ENCODE measurements at places on chromosomes 12 and 14.

DNA sequence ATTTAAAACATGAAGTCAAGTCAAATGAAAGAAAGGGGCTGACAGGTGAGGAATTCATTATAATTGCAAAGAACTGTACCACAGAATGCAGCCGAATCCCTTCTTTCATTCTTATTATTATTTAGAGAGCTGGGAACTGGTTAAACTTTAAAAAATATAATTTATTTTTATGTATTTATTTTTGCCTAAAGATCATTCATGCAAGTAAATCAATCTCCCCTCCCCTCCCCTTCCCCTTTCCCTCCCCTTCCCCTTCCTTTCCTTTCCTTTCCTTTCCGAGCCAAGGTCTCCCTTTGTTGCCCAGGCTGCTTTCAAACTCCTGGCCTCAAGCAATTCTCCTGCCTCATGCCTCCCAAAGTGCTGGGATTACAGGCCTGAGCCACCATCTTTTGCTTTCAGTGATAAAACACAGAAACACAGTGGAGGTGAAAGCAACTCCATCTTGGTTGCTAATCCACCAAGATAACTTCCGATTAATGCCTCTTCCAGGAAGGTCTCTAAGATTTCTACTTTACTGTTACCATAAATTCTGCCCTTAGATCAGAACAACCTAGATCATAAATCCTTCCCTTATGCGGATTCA, 6.0 kb upstream of the UBC start:
- DNase-seq = no peak

GRCh38 chr12:110431957-110432587, 18.1 kb downstream of the ARPC3 start:
- DNase-seq = no peak

DNA sequence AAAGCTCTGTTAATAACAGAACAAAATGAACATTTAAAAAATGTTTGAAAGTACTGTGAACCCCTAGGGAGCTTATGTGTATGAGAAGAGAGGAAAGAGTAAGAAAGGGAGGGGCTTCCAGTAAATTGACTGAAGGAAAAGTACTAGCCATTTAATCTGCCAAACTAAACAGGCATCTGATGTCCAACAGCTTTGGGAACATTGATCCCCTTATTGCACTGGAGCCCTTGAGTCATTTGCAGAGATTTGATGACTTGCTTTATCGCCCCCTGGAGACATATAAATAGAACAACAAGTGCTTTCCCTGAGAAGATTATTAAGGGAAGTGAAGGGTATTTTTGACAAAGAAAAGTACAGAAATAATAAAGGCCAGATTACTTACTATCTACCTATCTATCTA, 319.3 kb upstream of the NOVA1 start:
- DNase-seq = no peak

DNA sequence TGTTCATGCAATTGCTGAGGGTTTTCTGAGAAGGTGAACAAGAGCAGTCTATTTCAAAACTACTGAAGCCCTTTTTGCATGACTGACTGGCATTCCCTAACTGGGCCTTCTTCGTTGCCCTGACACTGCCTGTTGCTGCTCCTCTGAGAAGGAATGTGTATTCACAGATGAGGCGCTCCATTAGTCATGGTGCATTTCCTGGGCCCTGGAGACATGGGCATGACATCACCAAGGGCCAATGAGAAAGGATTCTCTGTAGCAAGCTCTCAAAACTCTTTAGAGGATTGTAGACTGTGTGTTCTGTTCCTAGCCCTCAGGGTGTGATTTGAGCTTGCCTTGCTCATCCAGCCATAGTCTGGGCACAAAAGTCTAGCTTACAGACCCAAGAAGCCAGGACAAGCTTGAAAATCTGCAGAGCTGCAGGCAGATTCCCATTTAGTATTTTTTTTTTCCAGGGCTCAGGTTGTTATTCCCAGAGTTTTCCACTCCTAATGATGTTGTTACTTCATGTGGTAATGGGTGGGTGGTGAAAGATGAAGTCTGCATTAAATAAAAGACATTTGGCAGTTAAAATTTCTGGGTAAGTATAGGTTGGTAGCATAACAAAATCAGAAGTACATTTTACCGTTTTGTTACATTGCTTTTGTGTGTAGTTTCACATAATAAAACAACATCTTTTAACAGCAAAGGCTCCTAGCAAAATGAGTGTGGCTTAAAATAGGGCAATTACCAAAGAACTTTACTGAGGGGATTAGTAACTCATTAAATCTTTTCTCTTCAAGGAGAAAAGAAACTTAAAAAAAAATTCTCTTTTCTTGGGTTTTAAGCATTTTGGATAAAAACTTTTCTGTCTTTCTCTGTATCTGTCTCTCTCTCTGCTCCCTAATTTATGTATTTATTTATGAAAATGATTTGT, 318.4 kb downstream of the RAD51B start:
- peak; percentile 92 for DNase-seq

DNA sequence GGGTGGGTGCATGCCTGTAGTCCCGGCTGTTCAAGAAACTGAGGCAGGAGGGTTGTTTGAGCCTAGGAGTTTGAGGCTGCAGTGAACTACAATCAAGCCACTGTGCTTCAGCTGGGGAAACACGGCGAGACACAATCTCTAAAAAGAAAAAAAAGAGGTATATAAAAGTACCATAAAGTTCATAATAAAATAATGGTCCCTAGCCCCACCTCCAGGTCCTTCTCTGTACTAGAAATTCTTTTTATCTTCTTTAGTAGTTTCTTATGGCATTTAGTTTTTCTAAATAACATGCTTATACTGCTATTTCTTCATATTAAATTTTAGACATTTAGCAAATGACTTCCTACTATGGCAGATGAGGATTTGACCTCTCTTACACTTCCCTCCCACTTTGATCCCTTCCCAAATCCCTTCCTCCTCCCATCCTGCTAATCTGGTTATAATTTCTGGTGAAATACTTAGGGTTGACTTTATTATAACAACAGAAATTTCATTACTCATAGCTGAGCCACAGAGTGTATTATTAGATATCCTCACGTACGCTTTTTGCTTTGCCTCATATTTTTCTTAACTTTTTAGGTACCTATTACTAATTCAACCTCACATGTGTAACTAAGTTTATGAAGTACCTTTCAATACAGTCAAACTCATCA, 94.7 kb downstream of the SLC41A2 start:
- no peak for DNase-seq

DNA sequence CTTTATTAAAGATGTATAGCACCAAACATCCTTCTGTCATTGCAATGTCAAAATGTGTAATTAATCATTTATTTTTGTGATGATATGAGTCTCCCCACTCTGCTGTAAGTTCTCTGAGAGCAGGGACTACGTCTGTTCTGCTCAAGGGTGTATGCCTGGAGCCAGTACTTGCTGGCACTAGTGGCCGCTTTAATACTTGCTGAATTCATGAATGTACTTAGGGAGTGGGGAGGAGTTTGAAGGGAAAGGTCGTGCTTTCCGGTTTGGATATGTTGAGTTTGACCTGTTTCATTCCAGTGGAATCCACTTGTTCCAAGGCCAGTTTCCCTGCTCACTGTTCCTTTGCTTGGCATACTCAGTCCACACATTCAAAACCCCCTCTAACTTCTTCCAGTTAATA, 1.9 kb upstream of the DCAF5 start:
- no peak for DNase-seq

GRCh38 chr12:100413001-100413400, 56.1 kb downstream of the SLC17A8 start:
- DNase-seq = no peak

DNA sequence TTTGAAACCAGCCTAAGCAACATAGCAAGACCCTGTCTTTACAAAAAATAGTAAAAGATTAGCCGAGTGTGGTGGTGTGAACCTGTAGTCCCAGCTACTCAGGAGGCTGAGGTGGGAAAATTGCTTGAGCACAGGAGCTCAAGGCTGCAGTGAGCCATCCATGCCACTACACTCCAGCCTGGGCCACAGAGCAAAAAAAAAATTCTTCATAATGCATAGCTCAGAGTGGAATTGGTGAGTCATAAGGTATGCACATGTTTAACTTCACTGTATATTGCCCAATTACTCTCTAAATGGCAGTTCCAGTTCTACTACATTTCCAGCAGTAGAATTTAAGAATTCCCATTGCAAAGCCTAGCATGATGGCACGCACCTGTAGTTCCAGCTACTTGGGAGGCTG, 26.8 kb upstream of the CLIP1 start:
- no peak for DNase-seq
